ENCODE measurements at places on chromosomes 13 and 19.

- no peak for DNase-seq
Observed at GRCh38 chr19:38904581-38905539, 5.1 kb downstream of the NFKBIB start.

GRCh38 chr19:55028757-55029156, 9.3 kb downstream of the GP6 start:
- DNase-seq = no peak

GRCh38 chr19:14992780-14993179, 13.1 kb upstream of the SLC1A6 start:
- DNase-seq = no peak

- no peak for DNase-seq
Observed at GRCh38 chr13:40271931-40272775, 394.3 kb downstream of the FOXO1 start.

DNA sequence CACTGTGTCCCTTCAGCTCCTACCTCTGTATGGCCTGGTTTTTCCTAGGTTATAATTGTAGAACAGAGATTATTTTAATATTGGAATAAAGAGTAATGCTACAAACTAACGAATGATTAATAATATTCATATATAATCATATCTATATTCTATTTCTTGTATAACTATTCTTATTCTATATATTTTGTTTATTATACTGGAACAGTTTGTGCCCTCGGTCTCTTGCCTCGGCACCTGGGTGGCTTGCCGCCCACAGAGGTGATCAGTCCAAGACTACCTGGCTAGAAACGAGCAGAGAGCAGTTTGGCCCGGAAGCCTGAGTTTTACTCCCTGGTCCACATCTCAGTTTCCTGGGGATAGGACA, 3.9 kb upstream of the SLC27A1 start:
- DNase-seq = no peak

- DNase-seq = no peak
Observed at GRCh38 chr19:52336791-52337381, 843 bp downstream of the ZNF610 start.

- DNase-seq = no peak
Observed at GRCh38 chr13:96238861-96239260, 149.0 kb downstream of the HS6ST3 start.

GRCh38 chr13:39040206-39040605, 1.9 kb downstream of the NHLRC3 start:
- DNase-seq = no peak

DNA sequence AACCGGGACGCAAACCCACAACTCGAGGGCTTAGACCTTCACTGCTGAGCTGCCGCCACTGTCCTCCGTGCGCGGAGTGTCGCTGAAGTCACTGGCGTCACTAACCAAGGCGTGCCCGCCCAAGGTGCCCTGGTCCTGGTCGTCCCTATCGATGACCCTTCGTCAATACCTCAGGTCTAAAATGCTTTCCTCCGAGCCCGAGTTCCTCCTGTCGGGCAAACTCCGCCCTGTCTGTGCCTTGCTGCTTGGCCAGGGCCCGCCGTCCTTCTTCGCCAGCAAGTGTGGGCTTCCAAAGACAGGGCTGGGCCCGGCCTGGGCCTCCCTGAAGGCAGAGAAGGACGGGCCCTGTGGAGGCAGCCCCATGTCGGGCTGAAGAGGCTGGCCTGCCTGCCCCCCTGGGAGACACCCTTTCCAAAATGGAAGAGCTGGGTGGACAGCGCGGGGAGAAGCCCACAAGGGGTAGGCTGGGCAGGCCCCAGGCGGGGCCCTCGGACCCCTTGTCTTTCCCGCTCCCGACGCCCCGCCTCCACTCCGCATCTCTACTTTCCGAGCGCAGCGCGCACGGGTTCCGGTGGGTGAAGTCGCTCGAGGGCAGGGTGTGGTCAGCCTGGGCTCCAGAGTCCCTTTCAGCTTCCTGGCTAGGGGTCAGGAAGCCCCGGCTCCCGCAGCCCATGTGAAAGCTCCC, 13.4 kb downstream of the RB1 start:
- no peak for DNase-seq

DNA sequence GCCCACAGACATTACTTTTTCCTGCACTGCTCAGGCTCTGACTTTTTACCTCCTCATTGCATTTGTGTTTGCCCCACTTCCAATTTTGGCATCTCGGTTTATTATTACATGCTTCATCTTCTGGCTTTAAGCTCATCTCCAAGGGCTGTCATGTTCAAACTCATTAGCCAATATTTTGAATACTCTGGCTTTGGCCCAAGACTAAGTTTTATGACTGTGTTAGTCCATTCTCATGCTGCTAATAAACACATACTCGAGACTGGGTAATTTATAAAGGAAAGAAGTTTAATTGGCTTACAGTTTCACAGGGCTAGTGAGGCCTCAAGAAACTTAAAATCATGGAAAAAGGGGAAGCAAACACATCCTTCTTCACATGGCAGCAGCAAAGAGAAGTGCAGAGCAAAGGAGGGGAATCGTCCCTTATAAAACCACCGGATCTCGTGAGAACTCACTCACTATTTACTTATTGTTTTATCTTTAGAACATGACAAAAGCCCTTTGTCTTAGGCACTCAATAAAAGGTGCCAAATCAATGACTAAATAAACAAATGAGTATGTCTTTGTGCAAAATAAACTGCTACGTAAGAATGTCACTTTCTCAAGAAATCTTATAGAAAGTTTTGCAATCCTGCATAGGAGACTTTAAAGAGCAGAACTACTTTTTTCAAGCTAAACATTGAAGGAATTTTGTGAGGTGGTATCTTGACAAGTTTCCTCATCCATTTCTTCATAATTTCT, 233.4 kb upstream of the SPRY2 start:
- no peak for DNase-seq

- DNase-seq = no peak
Observed at GRCh38 chr13:45063261-45063860, 56.9 kb upstream of the GTF2F2 start.

GRCh38 chr13:49246850-49247642, 679 bp upstream of the CDADC1 start:
- DNase-seq = no peak

DNA sequence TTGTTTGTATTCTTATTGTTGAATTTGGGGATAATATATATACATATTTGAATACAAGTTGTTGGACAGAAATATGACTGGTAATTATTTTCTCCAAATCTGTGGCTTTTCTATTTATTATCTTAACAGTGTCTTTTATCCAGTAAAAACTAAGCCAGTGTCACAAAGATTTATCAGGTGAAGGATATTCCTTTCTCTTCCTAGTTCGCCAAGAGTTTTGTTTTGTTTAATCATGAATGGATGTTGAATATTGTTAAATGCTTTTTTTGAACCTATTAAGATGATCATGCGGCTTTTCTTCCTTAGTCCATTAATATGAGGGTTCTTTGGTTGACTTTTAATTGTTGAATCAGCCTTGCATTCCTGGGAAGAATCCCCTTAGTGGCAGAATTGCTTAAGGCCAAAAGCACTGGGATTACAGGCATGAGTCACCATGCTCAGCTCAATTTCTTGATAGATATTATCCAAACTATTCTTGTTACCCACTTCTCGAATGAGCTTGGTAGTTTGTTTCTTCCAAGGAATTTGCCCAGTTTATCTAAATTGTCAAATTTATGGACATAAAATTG, 53.3 kb downstream of the TEX26 start:
- DNase-seq = no peak

GRCh38 chr19:33627526-33627925, 5.8 kb downstream of the CHST8 start:
- no peak for DNase-seq
